ENCODE measurements at places on chromosomes 16 and 17.

DNA sequence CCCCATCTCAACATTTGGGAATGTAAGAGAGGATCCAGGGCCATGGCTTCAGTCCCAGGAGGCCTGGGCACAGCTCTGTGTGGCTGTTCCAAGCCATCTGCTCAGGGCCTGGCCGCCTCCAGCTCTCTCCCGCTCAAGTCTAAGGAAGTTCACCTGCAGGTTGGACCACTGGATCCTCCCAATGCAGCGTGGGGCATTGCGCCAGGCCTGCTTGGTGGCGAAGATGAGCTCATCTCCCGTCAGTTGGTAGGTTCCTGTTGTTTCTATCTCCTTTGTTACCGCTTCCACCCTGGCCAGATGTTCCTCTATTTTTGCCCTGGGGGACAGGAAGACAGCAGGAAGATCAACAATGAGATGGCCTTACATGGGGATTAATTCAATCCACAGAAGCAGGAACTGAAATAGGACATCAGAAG, 17.5 kb downstream of the NOS2 start:
- no peak for DNase-seq

- no peak for DNase-seq
Observed at GRCh38 chr16:745739-746138, 4.9 kb upstream of the CIAO3 start.

DNA sequence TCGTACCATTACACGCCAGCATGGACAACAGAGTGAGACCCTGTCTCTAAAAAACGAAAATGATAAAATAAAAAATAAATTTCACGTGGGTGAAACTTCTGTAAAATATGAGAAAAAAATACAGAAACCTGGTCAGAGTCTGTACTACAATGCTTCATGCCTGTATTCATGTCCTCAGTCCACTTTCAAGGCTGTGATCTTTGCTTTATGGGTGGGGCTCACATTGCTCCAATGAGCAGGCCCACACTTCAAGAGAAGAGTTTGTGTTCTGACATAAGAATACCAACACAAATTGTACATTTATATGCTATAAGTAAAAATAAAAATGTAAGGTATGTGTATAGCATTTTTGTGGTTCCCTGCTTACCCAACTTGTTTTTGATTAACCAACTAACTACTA, 32.2 kb upstream of the ABCA3 start:
- no peak for DNase-seq

GRCh38 chr16:47779201-47780016, 318.3 kb downstream of the PHKB start:
- no peak for DNase-seq

- DNase-seq = no peak
Observed at GRCh38 chr17:79691931-79692330, 38.8 kb upstream of the ENPP7 start.

- no peak for DNase-seq
Observed at GRCh38 chr16:28092721-28093384, 29.3 kb upstream of the GSG1L start.

DNA sequence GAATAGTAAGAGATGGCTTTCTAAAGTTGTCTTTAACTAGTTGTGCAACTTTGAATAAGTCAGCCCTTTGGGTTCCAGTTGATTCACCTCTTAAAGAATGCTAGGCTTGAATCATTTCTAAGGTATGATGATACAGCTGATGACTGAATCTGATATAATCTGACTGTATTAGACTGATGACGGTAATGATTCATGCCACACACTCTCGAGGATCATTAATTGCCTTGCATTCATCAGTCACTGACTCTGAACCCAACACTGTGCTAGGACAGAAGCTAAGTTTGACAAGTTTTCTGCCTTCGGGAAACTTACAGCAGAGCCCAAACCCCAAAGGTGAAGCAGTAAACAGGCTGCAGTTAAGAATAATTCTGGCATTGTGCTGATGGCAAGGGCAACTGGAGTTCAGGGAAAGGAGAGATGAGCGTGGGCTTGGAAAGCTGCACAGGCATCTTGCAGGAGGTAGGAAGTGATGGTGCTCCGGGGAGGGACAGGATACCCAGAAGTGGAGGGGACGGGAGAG, 25.8 kb downstream of the ASIC2 start:
- no peak for DNase-seq

DNA sequence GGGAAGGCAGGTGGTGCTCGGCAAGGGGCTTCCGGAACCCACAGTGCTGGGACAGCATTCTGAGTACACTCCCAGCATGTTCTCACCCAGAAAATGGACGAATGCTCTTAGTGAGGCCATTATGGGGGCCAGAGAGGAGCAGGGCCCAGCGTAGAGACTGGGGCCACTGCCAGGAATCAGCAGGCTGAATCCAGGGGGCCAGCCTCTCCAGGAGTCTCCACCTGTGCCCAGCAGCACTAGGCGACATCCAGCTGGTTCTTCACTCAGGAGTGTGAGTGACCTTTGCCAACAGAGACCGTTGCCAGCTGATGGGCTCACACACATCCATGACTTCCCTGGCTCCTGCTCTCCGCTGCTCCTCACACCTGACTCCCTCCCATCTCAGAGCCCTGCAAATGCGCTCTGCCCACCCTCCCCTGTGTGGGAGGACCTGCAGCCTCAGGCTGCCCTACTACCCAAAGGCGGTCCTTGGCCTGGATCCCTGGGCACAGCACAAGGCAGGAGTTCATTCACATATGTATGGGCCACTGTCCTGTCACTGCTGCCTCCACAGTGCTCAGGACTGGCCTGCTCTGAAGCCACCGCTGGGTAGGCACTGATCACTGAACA, 5.1 kb downstream of the RHBDF1 start:
- DNase-seq = no peak

DNA sequence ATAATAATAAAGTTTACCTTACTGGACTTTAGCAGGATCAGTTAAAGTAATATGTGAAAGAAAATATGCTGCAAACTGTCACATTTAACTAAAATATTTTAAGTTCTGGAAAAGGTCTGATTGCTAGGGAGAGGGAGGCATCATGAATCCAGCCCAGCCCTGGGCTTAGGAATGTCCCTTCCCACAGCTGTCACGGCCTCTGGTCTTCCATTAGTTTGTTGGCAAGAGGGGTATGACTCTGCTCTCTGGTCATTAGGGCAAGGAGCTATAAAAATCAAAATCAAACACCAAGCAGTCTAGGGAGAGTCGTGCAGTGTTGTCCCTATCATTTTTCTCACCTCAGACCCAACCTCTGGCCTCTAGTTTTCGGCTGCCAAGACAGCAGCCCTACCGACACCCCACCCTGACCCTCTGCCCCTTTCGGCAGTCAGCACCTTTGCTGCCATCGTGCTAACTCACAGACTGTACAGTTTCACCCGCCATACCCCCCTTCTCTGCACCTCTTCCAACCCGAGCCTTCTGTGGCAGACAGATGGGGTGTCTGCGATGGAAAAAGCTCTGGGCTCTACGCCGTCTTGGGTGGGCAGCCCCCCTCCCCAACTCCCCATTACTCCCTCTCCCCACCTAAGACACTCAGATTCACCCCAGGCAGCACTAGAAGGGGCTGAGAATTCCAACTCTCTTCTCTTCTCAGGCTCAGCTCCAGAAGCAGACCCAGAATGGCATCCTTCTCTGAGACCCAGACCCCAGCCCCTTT, 41.4 kb downstream of the NEUROD2 start:
- DNase-seq = no peak

- no peak for DNase-seq
Observed at GRCh38 chr16:73065632-73066330, 17.9 kb upstream of the ZFHX3 start.

GRCh38 chr16:89491238-89491869, 993 bp upstream of the ANKRD11 start:
- no peak for DNase-seq

- DNase-seq = no peak
Observed at GRCh38 chr17:71494062-71494855, 626.6 kb upstream of the SOX9 start.

- no peak for DNase-seq
Observed at GRCh38 chr17:31559584-31560501, 168.4 kb downstream of the RAB11FIP4 start.

DNA sequence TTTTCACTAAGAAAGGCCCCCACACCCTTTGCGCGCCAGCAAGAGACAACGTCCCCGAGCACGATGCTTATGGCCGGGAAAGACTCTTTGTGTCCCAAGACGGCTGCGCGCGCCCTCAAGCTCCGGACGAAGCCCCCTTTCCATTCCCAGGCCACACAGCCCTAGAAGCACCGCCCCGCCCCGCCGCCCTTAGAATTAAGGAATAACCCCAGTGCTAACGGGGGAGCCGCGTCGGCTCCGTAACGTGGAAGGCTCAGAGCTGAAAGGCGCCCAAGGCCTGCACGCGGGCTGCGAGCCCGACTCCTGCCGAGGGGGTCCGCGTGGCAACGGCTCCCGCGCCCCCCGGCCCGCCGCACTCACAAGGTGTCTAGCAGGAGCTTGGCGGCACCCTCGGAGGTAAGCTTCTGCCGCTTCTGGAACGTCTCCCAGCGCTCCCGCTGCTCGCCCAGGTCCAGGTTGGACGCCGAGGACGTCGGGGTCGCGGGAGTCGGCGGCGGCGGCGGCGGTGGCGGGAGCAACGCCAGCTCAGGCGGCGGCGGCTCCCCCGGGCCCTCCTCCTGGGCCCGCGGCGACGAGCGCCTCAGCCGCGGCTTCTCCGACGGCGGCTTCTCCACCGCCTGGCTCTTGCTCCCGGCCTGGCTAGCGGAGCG, 477 bp downstream of the CENPV start:
- peak; percentile 17 for DNase-seq

DNA sequence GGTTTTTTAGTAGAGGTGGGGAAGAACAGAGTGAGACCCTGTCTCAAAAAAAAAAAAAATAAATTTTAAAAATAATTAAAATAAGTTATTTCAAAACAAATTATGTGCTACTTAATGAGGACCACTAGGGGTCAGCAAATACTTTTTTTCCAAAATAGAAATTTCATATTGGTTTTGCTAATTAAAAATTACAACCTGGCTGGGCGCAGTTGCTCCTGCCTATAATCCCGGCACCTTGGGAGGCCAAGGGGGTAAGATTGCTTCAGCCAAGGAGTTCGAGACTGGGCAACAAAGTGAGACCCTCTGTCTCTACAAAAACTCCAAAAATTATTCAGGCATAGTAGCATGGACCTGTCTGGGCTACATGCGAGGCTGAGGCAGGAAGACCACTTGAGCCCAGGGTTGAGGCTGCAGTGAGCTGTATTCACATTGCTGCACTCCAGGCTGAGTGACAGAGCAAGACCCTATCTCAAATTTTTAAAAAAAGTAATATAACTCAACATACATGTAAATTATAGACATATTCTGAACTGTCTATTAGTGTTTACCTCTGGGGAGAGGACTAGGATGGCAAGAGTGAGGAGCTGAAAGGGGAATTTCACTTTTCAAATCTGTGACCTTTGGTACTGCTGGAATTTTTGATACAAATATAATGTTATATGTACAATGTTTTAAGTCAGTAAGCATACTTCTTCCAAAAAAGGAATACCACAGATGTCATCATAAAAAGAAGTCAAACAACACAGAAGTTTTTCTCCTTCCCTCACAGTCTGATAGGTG, 8.1 kb downstream of the MEIOB start:
- DNase-seq = no peak

DNA sequence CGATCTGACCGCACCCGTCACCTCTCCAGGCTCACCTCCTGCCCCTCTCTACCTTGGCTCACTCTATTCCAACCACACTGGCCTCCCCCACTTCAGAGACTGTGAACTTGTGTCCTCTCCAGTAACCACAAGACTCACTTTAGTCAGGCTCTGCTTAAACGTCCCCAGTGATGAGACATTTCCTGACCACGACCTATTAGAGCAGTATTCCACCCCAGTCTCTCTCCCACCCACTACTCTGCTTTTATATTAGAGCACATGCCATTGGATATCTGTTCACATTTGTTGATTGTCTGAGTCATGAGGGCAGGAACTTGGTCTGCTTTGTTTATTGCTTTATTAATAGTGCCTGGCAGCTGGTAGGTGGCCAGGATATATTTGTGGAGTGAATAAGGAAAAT, 20.1 kb downstream of the COX11 start:
- no peak for DNase-seq

DNA sequence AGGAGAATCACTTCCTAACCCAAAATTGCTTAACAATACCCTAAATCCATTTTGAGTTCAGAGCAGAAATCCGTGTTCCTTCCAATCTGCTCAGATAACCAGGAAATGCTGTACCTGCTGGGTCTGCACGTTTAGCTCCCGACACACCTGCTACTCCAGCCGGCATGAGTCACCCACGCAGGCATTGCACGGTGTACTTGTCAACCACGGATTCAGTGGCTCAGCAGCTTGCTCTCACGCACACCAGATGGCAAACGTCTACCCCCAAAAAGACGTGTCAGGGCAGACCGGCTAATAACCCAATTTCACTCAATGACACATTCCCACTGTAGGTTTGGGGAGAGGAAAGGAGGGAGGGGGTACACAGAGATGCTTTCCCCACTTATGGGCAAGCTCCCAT, 468.1 kb downstream of the SOX9 start:
- DNase-seq = no peak

- no peak for DNase-seq
Observed at GRCh38 chr17:57597531-57598453, 147.3 kb downstream of the CCDC182 start.

GRCh38 chr17:78832541-78832810, 8.1 kb downstream of the USP36 start:
- no peak for DNase-seq

- no peak for DNase-seq
Observed at GRCh38 chr17:45742251-45742650, 41.9 kb upstream of the CRHR1 start.

GRCh38 chr17:28518132-28518531, 12.0 kb downstream of the FOXN1 start:
- no peak for DNase-seq

DNA sequence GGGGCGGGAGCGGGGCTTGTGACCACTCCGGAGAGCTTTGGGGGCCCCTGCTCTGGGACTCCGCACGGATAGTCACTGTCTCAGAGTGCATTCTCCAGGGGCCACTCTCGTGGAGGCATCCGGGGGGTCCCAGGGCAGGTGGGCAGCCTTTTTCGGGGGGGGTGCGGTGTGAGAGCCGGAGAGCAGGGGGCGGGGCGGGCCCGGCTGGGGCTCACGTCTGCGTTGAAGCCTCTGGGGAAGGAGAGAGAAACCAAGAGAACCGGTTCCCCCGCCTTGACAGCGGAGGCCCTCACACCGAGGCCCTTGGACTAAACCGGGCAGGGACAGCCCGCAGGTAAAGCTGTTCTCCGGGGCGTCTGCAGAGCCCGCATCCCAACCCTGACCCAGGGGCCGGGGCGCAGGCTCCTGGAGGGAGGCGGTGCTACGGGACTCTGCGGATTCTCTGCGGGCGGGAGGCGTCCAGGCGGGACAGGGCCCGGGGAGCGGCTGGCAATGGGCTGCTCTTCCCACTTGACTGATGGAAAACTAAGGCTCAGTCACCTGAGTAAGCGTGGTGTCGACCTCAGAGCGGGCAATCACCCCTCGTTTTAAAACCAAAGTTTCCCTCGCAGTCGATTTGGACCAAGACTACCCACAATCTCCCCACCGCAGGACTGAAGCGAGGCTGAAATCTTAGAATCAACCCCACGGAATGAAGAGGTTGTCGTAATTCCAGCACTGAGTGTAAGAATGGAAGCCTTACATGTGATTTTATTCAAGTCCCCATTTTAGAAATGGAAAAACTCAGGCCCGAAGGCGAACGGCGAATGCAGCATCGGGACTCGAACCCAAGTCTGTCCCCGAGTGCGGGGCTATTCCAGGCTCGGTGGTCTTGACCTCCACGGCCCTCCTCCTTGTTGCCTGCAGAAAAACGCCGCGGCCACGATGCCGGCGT, 49.6 kb upstream of the AMZ2 start:
- DNase-seq = no peak

GRCh38 chr17:39069114-39069756, 82.2 kb downstream of the PLXDC1 start:
- DNase-seq = peak; percentile 11

GRCh38 chr16:16021988-16022682, 72.7 kb downstream of the ABCC1 start:
- no peak for DNase-seq

GRCh38 chr16:77863250-77863649, 74.9 kb downstream of the VAT1L start:
- no peak for DNase-seq

Data from activated CD8-positive, alpha-beta memory T cell treated with anti-CD3 and anti-CD28 coated beads for 1 hour (primary cell).